ENCODE measurements at places on chromosomes 6 and 20.

- DNase-seq: no peak
These were observed 12.0 kb upstream of the LTA start for GRCh38 chr6:31559958-31560696.

- no peak for DNase-seq
These were observed 29.3 kb downstream of the CST8 start for GRCh38 chr20:23520185-23520584.

- no peak for DNase-seq
These were observed 54.9 kb downstream of the PXDC1 start for GRCh38 chr6:3696525-3697088.

DNA sequence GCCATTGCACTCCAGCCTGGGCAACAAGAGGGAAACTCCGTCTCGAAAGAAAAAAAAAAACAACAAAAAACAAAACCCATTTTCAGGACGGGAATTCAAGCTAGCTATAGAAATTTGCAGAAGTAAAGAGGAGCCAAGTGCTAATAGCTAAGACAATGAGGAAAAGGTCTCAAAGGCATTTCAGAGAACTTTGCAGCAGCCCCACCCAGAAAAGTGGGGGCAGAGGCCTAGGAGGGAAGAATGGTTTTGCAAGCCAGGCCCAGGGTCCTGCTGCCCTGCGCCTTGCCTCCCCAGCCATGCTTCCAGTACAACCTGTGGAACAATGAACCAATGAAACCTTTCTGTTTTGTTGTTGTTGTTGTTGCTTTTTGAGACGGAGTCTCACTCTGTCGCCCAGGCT, 38.3 kb upstream of the SAMHD1 start:
- DNase-seq: no peak

DNA sequence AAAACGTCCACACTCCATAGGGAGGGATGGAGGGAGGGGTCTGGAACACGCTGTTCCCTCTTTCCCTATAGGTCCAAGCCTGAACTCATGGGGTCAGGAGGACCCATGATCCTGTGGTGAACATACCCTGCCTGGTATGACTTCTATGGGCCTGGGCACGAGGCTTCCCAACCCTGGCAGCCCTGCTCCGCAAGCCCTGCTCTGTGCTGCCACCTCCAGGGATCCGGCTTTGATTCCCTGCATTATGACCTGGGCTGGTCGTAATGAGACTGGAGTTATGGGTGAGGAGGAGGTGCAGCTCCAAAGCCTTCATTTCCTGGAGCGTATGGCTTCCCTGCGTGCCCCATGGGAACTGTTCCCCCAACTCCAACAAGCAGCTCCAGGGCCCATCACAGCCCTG, 54.9 kb downstream of the CDH22 start:
- DNase-seq: no peak

DNA sequence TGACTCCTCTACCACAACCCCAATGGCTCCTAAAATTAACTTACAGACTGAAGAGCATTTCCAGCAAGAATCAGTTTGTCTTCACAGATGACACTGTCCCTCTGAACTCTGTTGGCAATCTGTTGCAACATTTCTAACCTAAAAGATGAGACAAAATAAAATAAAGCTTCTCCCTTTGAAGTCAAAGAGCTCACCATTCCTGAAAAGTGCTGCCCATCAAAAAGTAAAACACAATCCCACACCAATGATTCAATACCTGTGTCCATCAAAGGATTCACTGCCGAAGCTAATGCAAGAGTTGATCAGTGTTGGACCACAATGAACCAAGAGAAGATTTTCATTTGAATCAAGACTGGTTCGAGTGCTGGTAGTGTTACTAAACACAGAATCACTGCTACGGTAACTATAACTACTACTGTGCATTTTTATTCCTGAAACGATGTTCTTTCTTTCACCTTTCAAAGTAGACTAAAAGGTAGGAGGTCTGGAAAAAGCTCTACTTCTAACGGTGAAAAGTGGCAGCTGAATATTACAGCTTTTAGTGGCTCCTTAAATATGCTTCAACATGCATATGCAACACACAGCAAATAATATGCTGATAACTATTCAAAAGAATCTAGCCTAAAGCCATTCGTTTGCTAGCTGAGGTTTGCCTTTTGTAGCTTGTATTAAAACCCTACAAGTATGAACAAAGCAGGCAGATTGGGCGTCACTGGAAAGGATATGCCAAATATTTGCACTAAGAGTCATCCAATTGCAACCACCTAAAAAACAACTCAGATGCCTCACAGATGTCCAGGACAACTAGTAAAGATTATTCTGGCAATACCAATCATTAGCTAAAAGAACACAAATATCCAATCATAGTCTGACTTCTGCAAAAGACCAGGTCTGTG, at the start of gene DST:
Gene DST (minus strand): TSS at position 524 of the 896 bp plus-strand sequence.
- DNase-seq: no peak

- peak; percentile 54 for DNase-seq
These were observed 50.7 kb upstream of the CD83 start for GRCh38 chr6:14066782-14067406.

DNA sequence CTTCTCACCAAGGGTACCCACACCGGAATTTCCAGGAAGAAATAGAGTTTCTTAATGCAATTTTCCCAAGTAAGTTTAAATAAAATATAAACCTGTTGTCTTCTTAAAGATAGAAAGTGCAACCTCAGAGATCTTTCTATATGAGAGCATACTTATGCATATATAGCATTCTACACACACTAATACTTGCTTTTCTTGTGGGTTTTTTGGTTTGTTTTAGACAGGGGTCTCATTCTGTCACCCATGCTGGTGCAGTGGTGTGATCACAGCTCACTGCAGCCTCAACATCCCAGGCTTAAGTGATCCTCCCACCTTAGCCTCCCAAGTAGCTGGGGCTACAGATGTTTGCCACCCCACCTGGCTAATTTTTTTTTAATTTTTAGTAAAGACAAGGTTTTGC, 15.7 kb downstream of the AMD1 start:
- DNase-seq: no peak

- DNase-seq: no peak
These were observed 110.3 kb upstream of the TNFAIP3 start for GRCh38 chr6:137756788-137757187.

GRCh38 chr6:150486048-150486447, 113.6 kb upstream of the PLEKHG1 start:
- no peak for DNase-seq

DNA sequence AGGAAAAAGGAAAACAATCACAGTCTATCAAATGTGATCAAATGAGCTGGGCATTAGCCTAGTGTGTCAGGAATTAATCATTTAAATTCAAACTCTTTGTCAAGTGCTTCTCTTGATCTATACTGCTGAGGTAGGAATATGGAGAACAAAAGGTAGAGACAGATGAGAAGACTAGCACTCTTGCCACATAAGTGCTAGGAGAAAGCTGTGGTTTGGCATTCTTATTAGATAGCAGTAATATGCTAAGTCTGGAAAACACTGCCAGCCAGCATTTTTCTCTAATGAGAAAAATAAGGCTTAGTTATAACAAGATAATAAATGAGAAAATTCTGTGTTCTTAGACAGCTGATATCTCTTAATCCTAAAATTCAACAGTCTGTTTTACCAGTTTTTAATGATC, 38.9 kb downstream of the ORC3 start:
- DNase-seq: no peak

- DNase-seq: no peak
These were observed 334.1 kb downstream of the BCKDHB start for GRCh38 chr6:80440496-80441115.

- DNase-seq: no peak
These were observed 53.6 kb upstream of the FANCE start for GRCh38 chr6:35398526-35398925.

DNA sequence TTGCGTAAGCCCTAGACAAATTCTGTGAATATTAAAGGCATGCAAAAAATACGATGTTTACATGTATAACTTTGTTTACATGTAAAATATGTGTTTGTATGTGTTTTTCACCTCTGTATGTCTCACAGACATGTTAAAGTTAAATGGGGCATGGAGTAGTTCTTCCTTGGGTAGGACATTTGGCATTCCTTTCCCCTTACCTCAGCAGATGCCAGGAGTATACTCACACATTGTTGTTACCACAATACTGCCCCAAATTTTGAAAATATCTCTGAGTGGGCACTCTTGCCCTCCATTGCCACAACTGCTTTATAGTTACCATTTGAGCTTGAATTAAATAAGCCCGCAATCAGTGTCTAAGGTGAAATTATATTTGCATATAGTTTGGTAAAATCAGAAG, 147.5 kb downstream of the MYO6 start:
- DNase-seq: no peak

DNA sequence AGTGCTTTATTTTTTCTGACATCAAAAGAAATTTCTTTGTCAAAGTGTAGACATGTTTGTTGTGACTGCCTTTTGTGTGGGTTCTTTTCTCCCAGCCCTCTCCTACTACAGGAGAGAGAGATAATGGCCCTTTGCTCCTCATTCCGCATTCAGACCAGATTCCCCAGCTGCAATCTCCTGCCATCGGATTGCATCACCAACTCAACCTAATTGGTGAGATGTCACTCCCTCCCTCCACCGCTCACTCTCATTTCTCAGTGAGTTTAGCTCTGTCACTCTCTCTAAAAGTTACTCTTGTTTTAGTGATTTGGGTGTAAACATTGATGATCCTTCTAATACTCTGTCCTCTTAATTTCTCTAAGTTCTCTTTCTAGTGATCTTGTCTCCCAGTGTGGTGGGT, 22.7 kb downstream of the UTRN start:
- DNase-seq: no peak

DNA sequence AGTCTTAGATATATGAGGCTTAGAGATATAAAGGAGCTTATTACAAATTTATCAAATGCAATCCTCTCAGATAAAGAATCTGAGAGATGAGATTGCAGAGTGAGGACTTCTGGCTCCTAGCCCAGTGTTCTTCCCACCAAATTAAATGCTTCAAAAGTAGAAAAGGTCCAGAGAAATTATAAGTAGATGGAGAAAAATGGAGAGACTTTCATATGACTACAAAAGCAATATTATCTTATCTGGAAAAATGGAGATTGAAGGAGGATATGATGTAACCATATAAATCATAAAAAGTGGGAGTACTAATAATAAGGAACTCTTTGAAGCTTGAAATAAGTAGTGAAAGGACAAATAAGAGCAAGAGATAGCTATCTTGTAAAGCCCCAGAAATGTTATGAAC, 2.8 kb downstream of the KCTD20 start:
- DNase-seq: no peak

GRCh38 chr6:154958469-154958868, 36.6 kb upstream of the TIAM2 start:
- DNase-seq: no peak

- DNase-seq: no peak
These were observed 50.8 kb downstream of the PREP start for GRCh38 chr6:105352037-105352617.

GRCh38 chr6:139231206-139231605, 60.6 kb downstream of the TXLNB start:
- no peak for DNase-seq

- DNase-seq: no peak
These were observed 748.6 kb upstream of the HS3ST5 start for GRCh38 chr6:115091461-115091860.

GRCh38 chr6:137866200-137866913, 702 bp upstream of the TNFAIP3 start:
- no peak for DNase-seq

GRCh38 chr6:160692369-160692959, 9.6 kb upstream of the PLG start:
- no peak for DNase-seq

- no peak for DNase-seq
These were observed 112.0 kb downstream of the TRDN start for GRCh38 chr6:123524781-123525180.

- DNase-seq: no peak
These were observed 136.1 kb upstream of the SULF2 start for GRCh38 chr20:47921408-47921807.
